ENCODE measurements at places on chromosomes 13 and 19.

GRCh38 chr13:108786456-108787200 lies 157.2 kb downstream of the MYO16 start:
- no peak for DNase-seq

- no peak for DNase-seq
These were observed 4.9 kb downstream of the CCDC122 start for GRCh38 chr13:43874504-43875092.

DNA sequence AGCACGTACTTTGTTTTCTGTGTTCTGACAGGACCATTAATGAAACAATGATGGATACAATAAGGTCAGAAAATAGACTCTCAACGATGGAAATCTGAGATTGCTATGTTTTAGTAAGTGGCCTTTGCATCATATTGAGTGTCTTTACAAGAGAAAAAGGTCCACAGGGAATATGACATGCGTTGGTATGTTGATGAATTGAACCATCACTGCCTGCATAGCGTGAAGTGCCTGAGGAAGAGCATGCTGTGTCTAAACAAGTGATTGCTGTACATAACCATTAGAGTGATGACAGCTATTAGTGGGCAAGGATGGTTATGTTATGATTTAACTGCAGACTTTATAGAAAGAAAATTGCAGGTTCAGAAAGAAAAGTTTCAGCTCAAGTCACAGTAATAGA lies 623.2 kb downstream of the SLITRK5 start:
- DNase-seq = no peak

DNA sequence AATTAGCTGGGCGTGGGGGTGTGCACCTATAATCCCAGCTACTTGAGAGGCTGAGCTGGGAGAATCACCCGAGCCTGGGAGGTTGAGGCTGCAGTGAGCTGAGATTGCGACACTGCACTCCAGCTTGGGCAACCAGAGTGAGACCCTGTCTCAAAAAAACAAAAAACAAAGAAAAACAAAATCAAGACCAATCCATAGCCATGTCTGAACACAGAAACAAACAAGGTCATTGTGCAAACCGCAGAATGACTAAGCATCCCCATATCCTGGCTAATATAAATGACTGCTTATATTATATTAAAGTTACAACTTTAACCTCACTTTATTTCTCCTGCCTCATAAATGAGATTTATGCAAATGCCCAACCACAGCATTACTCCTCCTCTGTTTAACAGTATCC lies 2.3 kb upstream of the LYPD3 start:
- DNase-seq = no peak

DNA sequence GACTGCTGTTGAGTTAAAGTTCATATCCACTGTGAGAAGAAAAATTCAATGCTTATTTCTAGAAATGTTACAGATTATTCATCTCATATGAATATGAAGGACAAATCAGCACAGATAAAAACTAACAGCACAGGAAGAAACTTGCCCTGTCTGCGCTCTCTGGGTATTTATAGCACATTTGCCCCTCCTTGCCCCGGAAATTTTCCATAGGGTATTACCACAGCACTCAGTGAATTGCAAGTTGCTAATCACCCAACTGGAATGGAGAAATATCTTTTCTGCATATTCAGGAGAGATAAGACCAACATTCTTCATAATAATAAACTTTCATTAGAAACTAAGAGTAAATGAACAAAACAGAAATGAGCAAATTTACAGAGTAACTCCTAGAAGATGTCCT lies 318.0 kb upstream of the KLF12 start:
- DNase-seq = no peak

Measured in thoracic aorta (tissue), 2 donors.